Stimulated activated CD8-positive, alpha-beta memory T cell treated with anti-CD3 and anti-CD28 coated beads, Interleukin-4, amount 100 ng/mL, for 1 hour (primary cell): ENCODE measurements at places on chromosomes 5 and 9.

- no peak for DNase-seq
These were observed 1.5 kb downstream of the CERT1 start for GRCh38 chr5:75509956-75510355.

- no peak for DNase-seq
These were observed 198.3 kb downstream of the PLK2 start for GRCh38 chr5:58261605-58262004.

GRCh38 chr5:180670586-180671359 lies 21.4 kb upstream of the FLT4 start:
- DNase-seq = no peak

DNA sequence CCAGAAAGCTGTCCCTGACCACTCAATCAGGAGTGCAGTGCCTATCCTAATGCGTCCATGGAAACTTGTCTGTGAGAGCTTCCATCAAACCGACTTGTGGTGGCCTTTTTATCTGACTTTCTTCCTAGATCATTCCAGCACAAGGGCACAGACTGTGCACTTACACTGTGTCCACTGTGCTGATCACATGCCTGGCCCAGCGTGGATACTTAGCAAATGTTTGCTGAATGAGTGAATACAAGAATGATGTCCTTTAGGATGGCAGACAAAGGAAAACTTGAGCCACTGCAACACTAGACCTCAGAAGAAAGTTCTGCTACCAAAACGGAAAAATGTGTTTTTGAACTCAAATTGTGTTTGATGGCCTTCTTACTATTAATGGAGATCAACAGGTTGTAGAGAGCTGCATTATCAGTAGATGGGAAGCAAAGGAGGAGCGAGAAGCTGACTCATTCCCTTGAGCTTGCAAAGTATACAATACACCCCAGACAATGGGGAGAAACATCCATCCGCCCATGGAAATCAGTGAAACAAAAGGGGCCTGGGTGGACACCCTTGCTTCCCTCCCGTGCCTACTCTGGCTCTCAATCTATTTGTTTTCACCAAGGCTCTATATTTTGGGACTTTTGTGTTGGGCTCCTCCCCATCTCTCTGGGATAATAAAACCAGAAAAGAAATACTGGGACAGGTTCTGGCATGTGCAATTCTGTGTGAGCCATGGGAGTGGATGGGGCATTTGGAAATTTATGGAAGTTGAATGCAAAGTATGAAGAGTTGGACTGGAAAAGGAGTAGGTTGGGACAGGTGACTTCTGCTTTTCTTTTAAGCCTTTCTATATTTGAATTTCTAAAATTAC lies 76.2 kb upstream of the ZFAND5 start:
- DNase-seq = no peak

- no peak for DNase-seq
These were observed 1378.7 kb upstream of the C9orf72 start for GRCh38 chr9:28951945-28952344.

DNA sequence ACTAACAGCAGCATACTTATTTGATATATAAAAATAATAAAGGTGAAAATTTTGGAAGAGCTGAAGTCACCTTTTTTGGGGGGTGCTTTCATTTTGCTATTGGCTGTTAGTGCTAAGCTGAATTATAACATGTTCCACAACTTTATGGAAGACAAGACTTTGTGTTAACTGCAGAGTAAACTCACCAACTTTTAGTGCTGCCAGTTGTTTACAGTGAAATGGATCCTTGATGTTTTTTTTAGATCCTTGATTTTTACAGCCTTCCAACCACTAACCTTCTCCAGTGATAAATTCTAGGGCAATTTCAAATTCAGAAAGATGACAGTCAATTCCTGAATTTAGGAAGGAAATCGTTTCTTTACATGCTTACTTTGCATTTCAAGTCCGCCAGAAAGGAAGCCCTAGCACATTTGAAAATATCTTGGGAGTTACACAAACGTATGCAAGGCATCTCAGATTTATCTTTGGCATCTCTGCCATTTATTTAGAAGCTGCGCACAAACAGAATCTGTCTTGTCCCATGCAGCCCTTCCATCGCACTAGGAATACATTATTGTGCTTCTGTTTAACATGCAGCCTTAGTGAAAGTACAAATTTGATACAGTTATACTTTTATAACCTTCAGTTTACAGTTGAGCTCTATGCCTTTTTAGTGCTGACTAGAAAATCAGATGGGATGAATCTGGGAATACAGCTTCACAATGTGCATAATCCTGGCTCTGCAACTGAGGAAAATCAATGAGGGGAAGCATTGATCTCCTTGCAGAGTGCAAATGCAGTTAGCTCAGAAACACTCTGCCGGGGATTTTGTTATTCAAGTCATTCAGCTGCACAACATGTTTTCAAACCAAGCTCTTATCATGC lies 142.4 kb upstream of the ZNF608 start:
- no peak for DNase-seq

GRCh38 chr5:79510638-79511037 lies 3.3 kb downstream of the HOMER1 start:
- no peak for DNase-seq

DNA sequence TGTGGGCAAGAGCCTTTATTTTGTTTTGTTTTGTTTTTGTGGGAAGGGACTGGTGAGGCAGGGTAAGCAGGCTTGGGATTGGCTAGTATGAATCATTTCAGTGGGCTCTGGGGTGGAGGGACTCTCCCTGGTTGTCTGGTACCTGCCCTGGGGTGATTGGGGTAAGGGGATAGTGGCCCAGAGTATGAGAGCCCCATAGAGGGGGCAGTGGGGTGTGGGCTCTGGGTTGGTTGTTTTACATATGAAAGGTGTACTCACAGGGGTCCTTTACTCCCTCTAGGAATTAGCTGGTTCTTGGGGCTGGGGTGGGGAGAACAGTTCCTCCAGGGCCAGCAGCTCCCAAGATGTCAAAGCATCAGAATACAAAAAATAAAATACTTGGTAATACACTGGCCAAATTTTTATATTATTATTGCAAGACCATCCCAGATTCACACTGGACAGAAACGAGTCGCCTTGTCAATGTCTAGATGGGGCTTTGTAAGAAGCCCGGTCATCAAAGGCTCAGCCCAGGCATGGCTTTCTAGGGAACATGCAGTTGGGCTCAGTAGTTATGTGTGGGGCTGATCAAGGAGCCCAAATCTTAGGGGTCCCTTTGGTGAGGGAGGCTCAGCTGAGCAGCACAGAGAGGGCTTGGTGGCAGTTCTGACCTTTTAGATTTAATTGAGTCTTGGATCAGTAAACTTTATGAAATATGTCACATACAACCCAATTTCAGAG lies 190.5 kb downstream of the NXNL2 start:
- no peak for DNase-seq

- no peak for DNase-seq
These were observed 108.1 kb downstream of the LHFPL2 start for GRCh38 chr5:78540335-78541085.

DNA sequence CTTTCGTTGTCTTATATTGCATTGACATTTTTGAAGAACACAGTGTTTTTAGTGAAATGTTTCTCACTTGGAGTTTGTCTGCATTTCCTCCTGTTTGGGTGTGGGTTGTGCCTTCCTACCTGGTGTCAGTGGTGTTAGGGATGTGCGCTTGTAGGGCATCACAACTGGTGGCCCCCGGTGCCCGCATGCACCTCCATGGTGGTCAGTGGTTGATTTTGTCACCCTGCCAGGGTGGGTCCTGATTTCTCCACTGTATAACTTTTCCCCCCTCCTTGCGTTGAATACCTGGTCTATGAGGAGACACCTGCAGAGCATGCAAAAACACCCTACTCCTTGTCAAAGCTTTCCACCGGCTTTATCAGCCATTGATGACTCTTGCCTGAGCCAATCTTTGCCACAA lies 132.9 kb downstream of the BARX1 start:
- no peak for DNase-seq

GRCh38 chr9:136982232-136983051 lies at the start of gene LCNL1:
LCNL1 (plus strand) TSS chr9:136982993; CDS start chr9:136983587, 594 bp downstream.
- DNase-seq = no peak

- DNase-seq = no peak
These were observed 25.3 kb downstream of the GGTA1 start for GRCh38 chr9:121474231-121474947.

GRCh38 chr9:24398466-24398865 lies 147.2 kb downstream of the IZUMO3 start:
- DNase-seq = no peak

GRCh38 chr5:107320846-107321245 lies 349.9 kb downstream of the EFNA5 start:
- no peak for DNase-seq

DNA sequence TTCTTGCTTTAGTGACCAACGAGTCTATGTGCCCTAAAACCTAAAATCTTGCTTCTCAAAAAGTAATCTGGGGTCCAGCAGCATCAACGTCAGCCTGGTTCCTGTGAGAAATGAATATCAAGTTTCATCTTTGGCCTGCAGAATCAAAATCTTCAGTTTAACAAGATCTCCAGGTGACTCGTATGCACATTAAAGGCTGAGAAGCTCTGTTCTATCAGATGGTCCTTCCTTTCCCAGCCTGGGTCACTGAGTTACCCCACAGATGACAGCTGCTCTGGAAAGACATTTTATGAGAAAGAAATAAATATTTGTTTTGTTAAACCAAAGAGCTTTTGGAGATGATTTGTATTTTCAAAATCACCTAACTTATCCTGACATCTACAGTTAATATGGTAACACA lies 75.8 kb downstream of the ADAMTSL1 start:
- no peak for DNase-seq

DNA sequence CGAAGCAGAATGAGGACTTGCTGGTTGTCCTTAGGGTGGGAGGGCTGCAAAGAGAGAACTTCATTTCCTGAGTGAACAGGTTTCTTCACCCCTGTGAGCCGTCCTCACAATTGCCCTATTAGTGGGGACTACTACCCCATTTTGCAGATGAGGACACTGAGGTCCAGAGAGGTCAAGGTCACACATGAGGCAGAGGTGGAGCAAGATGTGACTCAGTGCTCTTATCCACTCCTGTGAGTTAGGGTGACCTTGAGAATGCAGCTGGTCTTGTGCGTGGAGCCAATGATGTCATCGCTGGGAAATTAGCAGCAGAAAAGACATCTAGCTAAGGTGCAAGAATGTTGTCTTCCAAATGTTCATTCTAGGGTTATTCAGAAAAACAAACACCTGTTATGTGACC lies 26.9 kb downstream of the GPRIN1 start:
- no peak for DNase-seq

DNA sequence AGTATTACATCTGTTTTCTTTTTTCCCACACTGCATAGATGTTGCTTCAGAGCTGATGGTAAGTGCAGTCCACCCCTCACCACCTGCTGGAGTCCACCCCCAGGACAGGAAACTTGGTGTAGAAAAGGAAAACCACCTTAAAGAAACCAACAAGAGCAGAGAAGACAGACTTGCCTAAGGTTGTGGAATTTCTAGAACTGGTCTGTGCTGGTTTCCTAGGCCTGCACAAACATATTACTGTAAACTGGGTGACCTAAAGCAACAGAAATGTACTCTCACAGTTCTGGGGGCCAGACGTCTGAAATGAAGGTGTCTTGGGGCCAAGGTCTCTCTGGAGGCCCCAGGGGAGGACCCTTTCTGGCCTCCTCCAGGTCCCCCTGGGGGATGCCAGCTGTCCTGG lies 293.4 kb upstream of the IRX1 start:
- no peak for DNase-seq

- DNase-seq = no peak
These were observed 18.8 kb downstream of the HTR4 start for GRCh38 chr5:148635321-148636083.

- DNase-seq = no peak
These were observed 125.1 kb downstream of the SUSD1 start for GRCh38 chr9:112049811-112050516.

DNA sequence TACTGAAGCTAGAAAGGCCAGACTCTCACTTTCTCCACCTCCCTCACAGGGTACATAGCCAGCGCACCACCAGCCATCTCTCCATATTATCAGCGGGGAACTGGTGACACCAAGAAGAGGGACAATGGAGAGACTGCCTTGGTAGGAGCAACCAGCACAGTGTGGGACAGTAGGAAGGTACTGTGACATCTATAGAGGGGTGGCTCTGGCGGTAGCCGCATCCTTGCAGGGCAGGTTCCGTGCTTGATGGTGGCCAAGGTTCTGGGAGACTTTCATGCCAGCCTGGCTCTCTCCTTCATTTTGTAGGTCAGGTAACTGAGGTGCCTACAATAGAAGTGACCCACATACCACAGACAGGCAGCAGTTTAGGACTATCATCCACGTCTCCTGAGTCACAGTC lies 65.5 kb upstream of the SMIM23 start:
- no peak for DNase-seq

DNA sequence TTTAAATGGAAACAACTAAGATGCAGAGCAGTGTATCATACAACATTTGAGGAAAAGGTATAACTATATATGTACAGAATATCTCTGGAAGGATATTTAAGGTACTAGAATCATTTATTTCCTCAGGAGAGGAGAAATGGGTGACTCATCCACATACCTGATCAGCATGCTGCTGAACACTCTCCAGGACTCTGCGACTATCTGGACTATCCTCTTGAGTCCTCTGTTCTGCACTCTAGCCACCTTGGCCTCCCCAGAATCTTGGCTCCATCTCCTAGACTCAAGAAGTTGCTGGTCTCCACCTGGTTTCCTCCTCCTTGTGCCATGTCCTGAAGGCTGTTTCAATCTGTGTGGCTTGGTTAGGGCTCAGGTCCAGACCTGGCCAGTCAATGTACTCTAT lies 8.8 kb upstream of the PRDM6 start:
- DNase-seq = no peak

DNA sequence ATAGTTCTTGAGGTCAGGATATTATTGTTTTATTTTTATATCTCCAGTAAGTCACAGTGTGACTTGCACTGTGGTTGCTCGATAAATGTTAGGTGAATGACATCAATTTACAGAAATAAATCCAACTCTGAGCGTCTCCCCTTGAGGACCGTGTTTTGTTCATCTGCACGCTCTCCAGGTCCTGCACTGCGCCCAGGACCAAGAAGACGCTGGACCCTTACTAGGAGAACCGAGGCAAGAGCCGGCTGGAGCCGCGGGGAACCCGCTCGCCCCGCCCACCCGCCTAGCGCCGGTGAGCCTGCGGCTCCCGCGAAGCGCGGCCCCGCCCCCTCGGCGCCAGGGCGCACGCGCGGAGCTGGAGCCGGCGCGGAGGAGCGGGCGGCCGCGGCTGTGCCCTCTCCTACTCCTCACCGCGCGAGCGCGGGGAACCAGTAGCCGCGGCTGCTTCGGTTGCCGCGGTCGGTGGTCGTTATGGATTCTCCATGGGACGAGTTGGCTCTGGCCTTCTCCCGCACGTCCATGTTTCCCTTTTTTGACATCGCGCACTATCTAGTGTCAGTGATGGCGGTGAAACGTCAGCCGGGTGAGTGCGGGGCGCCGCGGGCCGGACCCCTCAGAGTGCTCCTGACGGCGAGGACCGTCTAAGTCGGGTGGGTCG lies at the start of gene TMEM38B:
TSS of gene TMEM38B (plus strand) at position 352 of the 658 bp plus-strand sequence. CDS start at position 472, 120 bp downstream.
- DNase-seq = peak; percentile 50

GRCh38 chr5:150062216-150062922 lies 24.0 kb downstream of the CSF1R start:
- DNase-seq = no peak

GRCh38 chr5:38899936-38900335 lies 54.1 kb downstream of the OSMR start:
- no peak for DNase-seq

GRCh38 chr5:154174091-154174490 lies 16.4 kb upstream of the GALNT10 start:
- DNase-seq = no peak

GRCh38 chr5:175035882-175036533 lies 311.6 kb downstream of the MSX2 start:
- no peak for DNase-seq
